ENCODE measurements at places on chromosomes 4 and X.

- DNase-seq, result peak; percentile 38
Measured at GRCh38 chr4:83240379-83240875, 44.2 kb downstream of the COQ2 start.

DNA sequence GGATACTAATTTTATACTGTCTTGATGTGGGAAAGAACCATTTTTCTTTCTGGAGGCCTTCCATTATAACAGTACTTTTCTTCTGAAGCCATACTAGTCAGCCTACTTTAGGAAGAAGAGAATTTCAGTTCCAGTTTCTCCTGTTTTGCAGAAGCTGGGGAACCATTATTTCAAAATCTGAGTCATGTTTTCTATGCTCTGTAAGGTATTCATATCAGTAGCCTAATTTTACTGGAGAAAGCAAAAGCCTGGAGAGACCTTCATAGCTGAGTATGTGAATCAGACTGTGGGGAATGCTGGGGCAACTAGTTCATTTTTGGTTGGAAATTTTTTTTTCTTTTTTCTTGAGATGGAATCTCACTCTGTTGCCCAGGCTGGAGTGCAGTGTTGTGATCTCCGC lies 22.4 kb downstream of the AFF1 start:
- DNase-seq, result no peak

- no peak for DNase-seq
Measured at GRCh38 chrX:136525738-136526606, 6.0 kb upstream of the VGLL1 start.

GRCh38 chr4:85580489-85580888 lies 105.5 kb downstream of the ARHGAP24 start:
- DNase-seq, result no peak

DNA sequence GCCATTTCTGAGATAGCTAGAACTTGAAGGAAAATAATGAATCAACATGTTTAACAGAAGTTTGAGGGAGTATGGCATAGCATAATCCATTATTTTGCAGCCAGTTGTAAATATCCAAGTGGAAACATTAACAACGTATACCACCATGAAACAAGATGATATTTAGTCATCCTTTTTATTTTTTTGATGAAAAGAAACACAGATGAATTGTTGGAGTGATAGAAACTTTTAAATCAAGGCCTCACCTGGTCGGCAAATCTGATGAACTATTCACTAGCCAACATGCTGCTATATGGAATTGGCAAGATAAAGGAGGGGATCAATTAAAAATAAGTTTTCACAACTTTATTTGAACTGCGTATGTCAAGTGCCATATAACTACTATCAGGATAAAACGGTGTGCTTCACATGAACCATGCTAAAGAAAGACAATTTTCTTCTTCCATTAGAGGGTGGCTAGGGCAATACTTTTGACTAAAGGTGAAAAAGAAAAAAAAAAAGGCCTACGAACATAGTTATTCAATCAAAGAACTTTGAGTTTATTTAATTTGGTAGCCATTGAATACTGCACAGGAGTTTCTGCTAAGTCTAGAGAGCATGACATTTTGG lies 510.7 kb downstream of the SPOCK3 start:
- DNase-seq, result no peak

DNA sequence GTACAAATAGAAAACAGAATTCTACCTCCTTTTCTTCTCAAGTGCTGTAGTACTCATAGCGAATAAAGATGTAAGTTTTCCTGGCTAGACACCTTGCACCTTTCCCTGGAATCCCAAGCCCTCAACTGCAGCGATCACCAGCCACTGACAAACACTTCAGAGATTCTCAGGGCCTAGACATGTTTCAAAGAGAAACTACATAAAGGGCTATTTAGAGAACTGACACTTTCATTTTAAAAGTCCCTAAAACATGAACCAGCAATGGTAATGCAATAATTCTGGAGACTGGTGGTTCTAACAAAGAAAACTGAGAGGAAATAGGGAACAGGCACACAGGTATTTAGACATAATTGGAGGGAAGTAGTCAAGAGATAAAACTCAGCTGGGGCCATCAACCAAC lies 35.7 kb downstream of the FANCB start:
- DNase-seq, result no peak

DNA sequence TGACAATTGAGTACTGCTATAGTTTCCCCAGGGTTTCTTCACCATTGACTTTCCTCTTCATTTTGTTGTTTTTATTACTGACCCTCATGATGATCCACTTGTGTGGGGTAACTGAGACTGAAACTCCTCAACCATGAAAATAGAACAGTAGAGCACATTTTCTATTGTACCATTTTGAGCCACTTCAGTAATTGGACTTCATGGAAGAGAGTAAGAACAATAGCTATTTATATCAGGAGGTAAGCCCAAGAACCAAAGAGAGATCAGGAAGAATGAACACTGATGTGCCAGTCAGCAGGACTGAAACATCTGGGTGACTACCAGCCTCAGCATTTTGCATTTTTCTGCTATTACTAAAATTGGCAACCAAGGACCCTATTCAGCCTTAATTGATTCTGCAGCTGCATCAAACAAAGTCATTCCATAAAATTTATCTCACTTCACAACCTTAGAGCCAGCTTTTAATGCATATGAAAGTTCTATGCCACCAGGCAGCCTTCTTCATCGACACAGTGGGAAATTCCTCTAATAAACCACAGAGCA lies 151.4 kb downstream of the BANK1 start:
- no peak for DNase-seq

- DNase-seq, result no peak
Measured at GRCh38 chr4:81664079-81664478, 192.4 kb upstream of the RASGEF1B start.

- DNase-seq, result peak; percentile 29
Measured at GRCh38 chr4:181528570-181529184, 714.5 kb upstream of the TENM3 start.

DNA sequence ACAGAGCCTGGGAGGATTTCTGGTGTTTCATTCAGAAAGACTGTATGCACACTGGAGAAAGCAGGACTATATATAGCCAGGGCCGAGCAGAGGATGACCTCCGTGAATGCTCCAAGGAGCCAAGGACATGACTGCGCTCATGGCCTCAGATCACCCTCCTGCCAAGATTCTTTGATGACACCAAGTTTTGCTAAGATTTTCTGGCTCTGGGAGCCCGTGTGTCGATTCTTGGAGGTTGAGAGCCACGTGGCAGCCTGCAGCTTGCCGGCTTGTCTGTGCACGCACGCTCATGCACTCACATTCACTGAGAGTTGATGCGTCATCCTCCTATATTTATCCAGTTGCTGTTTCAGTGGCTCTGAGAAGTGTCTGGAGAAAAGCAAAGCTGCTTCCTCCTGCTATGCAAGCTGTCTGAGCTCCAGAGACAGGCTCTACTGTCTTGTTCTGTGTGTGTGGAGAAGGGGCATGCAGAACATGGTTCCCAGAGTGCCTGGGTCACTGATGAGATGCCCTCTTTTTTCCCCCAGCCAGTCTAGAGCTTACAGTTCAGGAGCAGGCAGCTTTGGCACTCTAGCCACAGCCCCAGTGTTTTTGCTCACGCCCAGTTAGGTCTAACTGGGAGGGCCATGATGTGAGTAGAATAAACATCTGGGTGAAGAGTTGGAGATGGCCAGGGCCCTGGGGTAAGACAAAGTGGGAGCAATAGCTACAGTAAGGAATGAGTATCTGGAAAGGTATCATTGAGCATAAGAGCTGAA lies 64.9 kb upstream of the SCOC start:
- DNase-seq, result no peak

- no peak for DNase-seq
Measured at GRCh38 chr4:184200296-184200695, 17.4 kb downstream of the ENPP6 start.

- DNase-seq, result no peak
Measured at GRCh38 chr4:138650929-138651448, 364.6 kb upstream of the NOCT start.

GRCh38 chr4:4704267-4704666 lies 155.2 kb upstream of the MSX1 start:
- no peak for DNase-seq

DNA sequence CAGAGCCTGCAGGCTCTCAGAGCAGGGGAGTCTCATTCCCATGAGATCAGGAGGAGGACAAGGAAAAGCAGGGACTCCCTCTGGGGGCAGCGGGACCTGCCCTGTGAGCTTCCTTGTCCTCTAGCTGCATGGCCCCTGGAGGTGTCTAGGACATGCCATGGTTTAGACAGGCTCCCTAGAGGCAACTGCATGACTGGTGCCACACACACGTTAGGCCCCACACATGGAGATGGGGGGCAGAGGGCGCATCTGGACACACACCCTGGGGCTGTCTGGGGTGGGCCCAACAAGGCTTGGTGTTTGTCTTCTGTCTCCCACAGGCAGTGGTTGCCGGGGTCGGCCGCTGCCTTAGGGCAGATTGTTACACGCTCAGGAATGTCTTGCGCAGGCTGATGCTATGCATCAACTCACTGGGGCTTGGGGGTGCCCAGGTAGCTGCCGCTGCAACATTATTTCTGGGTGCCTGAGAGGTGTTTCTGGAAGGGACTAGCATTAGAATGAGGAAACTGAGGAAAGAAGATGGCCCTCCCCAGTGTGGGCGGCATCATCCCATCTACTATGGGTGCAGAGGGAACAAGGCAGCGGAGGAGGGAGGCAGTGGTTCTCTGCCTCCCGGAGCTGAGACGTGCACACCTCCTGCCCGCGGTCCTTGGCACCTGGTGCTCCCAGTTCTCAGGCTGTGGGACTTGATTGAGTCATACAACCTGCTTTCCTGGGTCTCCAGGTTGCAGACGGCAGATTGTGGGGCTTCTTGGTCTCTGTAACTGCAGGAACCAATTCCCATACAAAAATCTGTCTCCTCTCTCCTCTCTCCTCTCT lies 32.1 kb upstream of the GPR78 start:
- no peak for DNase-seq

DNA sequence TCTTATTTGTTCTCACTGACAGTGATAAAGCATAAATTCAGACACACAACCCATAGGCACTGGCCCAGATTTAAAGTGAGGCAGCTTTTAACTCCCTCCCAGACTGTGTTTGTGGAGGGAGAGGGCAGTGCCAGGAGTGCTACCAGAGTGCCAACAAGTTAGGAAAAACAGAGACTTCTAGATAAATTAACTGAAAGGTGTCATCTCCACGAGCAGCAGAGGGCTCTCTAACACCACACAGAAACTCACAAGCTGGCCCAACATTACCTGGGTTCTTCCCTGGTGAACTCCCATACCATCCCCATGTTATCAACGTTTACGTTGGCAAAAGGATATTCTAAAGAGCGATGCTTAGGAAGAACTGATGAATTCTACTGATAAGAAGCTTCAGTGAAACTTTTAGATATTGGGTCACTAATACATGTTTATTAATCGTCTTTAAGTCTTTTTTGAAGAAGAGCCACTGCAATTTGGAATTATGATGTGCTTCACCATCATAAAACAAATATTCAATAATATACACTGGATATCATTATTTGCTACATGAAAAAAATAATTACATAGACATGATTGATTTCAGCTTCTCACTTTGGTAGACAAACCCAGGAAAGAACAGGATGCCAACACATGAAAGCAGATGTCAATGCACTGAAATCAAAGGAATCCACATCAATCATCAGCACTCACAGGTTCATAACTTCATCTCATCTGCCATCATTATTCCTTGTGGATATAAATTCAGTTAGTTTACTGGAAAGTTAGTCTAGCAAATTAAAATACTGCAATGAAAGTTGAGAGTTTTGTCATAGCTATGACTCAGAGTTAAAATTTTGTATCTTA lies 121.2 kb upstream of the NAP1L5 start:
- peak; percentile 25 for DNase-seq

Data from GM20000 (cell line).